Dermis blood vessel endothelial cell (primary cell): ENCODE measurements at places on chromosomes 1 and 21.

GRCh38 chr21:46036696-46037330 lies 55.2 kb downstream of the COL6A1 start:
- no peak for DNase-seq

- peak; percentile 21 for DNase-seq
Observed at GRCh38 chr1:112938210-112938609, 17.8 kb downstream of the SLC16A1 start.

DNA sequence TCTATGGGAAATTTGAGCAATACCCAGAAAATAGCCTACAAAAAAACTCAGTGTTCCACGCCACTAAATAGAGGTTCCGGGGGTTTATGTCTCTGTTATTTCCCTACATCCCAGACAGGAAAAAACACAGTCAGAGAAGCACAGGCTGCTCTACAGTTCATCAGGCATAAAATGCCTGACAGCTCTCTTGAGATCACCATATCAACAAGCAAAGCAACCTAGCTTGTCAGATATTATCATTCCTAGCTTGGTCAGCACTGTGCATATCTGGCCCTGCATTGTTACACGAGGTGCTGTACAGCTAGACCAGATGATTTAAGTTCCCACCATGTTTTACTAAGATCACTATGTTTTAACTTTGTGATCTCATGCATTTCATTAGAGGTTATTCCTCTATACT lies 172.6 kb downstream of the PTPRC start:
- peak; percentile 71 for DNase-seq

DNA sequence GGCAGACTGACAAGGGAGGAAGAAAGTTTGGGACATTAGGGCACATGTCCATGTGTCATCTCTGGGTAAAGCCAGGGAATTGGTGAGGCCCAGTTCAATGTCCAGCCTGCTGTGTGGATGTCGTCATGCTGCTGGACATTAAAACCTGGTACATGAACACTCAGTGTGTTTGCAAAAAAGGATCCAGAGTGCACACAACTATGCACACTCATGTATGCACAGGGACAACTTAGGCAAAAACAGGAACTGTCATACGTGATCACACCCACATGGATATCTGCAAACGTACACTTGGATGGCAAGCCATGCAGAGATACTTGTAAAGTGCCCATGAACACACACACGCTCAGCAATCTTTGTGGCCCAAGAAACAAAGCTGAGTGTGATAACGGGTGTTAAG lies 47.9 kb upstream of the NEK2 start:
- DNase-seq, result no peak
